ENCODE measurements at places on chromosomes 6 and 20. TPM values are rescaled to one million over a fixed set of nuclear protein-coding genes. Genes with fewer than 3 reads are reported as not detected.

Gene MCHR2
- total RNA-seq = not detected

Gene B3GALT4
- 4.9 TPM for total RNA-seq

Gene PTK6
- 0.10 TPM for total RNA-seq

Gene SLC17A4
- total RNA-seq = not detected

Gene EGFL8
- 1.5 TPM for total RNA-seq

Gene DLK2
- total RNA-seq = 0.20 TPM

Gene CST4
- 0.33 TPM for total RNA-seq

Gene RFX6
- total RNA-seq = not detected

Gene ABHD16B
- not detected for total RNA-seq

Gene ZFAND3
- total RNA-seq = 39.8 TPM

Gene IPCEF1
- total RNA-seq = 0.07 TPM

Gene RIMS1
- total RNA-seq = 2.3 TPM

Data from smooth muscle cell of the pulmonary artery (primary cell).